GOT3 (cell line): ENCODE measurements at places on chromosomes 11 and 22.

DNA sequence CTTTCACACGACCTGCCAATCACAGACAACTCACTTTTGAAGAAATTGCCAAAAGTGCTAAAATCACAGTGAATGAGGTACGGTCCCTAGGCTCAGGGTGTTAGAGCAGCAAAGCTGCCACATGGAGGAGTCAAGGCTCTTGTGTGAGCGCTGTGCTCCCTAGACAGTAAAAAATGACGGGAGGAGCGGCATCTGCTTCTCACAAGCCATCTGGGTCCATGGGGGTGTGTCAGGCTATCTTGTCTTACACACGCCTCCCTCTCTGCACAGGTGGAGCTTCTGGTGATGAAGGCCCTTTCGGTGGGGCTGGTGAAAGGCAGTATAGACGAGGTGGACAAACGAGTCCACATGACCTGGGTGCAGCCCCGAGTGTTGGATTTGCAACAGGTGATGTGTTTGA is 14.8 kb downstream of the PSMD13 start:
- DNase-seq: no peak

- DNase-seq: no peak
Measured at GRCh38 chr11:30526558-30526957, 59.6 kb downstream of the MPPED2 start.

DNA sequence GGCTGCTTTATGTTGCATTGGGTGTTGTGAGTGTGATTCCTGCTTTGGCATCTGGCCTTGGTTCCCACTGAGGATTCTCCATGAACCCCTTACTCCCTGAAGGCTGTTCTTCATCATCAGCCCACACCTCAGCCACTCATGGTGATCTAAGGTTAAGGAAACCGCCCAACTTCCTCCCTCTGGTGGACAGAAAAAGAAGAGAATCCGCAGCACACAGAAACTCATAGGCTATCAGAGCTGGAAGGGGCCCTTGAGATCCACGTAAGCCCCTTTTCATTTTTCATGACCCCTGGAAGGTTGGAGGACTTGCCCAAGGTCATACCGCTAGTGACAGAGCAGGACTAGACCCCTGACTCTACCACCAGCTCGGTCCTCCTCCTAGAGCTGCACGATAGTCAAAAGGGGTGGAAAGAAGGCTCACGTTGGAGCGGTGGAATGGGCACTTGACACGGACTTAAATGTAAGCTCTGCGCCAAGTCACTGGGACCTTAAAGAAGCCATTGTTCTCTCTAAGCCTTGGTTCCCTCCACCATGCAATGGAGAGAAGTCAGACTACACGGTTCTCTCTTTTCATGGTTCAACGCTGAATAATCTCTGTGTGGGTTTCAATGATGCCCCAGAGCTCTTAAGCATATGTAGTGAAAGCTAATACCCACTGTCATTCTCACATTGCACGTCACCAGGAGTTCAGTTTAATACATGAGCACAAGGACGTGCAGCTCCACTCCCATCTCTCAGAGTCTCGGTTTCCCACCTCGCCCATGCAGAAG is 83.6 kb upstream of the CRTAM start:
- DNase-seq: no peak

DNA sequence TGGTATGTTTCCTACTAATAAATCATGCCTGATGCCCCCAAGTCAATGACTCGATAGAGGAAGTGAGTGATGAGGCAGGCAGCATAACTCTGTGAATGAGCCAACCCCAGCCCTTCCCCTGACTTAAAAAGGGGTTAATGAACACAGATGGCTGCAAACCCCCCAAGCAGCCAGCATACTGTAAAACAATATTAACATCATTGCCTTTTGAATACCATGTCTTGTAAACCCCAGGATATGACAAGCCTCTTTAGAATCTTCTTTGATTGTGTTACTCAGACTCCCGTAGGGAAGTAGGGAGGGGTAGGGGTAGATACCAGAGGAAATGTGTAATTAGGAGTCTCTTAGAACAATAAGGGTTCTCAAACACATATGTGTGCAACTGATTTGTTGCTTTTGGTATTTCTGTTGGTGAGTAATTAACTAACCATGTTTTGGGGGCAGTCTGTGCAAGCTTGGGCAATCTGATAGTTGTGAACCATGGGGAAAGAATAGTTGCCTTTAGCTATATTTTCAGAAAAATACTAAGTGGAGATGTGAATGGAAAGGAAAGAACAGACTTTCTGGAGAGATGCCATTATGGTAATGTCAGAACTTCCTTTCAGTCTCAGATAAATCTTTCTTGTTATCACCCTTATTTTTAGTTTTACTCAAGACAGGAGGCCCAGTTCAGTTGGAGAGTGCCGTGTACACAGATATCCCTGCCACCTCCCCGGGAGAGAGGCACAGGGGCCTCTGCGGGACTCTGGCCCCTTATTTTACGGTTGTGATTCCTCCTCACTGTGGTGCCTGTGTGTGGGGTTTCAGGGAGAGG is 701.8 kb downstream of the NTM start:
- no peak for DNase-seq

- DNase-seq: no peak
Measured at GRCh38 chr11:131218542-131218941, 151.9 kb upstream of the NTM start.

GRCh38 chr11:206526-207207 is 532 bp downstream of the BET1L start:
- no peak for DNase-seq

DNA sequence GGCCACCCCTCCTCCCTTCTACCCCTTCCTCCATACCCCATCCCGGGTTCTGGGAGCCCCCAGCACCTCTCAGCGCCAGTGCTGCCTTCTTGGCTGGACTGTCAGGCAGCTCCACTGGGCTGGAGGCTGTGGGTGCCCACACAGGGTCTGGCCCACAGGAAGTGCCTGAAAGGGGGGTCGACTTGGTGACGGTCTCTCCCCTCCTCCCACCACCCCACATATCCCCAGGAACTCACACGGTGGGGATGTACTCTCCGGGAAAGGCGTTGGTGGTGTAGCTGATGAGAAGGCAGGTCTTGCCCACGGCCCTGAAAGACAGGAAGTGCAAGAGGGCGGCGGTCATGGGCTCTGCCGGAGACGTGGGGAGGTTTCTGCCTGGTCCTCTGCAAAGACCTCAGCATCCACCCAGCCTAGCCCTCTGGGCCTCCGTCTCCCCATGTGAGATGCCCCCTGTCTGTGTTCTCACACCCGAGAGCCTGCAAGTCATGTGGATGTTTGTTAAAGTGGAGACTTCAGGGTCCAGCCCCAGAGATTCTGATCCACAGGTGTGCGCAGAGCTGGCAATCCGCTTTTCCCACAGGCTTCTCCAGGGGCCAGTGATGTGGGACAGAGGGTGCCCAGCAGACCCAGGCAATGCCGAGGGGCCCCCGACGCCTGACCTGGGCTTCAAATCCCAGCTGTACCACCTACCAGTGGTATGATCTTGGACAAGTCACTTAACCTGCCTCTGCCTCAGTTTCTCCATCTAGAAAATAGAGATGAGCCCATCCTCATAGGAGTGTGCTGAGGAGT is 2.5 kb downstream of the RAC2 start:
- no peak for DNase-seq

DNA sequence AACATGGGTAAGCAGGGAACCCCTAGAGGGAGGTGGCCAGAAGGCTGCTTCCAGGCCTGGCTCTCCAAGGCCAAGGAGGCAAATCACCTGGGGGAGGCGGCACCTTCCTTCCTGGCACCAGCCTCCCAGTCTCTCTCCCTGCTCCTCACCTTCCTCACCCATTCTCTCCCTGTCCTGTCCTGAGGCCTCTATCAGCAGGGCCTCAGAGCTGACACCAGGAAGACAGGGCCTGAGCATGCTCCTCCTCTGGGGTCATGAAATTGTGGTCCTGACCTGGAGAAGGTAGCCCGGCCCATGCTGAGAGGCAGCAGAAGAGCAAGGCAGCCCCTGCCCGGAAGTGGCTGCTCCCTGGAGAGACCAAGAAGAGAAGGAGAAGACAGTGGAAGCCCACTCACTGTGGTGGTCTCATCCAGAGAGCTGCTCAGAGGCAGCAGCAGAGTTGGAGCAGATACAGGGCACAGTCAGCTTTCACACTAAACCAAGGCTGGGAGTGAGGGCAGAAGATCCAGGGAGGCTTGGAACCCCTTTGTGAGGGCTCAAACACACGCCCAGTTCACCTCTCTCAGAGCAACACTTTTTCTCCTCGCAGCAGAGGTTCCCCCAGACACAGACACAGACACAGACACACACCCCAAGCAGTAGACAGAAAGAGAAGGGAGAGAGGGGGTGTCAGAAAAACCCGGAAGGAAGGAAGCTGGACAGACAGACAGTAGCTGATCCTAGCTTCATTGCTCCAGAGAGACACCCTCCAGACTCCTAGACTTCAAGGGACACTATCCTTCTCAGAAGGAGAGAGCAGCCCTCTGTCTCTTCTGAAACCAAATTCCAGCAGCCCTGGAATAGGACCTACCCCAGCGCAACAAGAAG is 1.8 kb downstream of the BCL9L start:
- DNase-seq: no peak
